Uterus (tissue), 4 donors: ENCODE measurements at places on chromosomes 3 and 15. TPM values are rescaled to one million over a fixed set of nuclear protein-coding genes. Genes with fewer than 3 reads are reported as not detected.

The WDR93 gene
- not detected for total RNA-seq

The SLC38A3 gene
- not detected for total RNA-seq

The SERPINI2 gene
- not detected for total RNA-seq

The ASB14 gene
- not detected for total RNA-seq

The SAMMSON gene
- total RNA-seq: not detected

The STRA6 gene
- not detected for total RNA-seq

The TEX264 gene
- 62.1 TPM for total RNA-seq

The CLRN1 gene
- total RNA-seq: not detected

The SLC6A20 gene
- total RNA-seq: not detected

The CTXN2 gene
- total RNA-seq: not detected

The RLBP1 gene
- total RNA-seq: not detected

The ZKSCAN7 gene
- 2.4 TPM for total RNA-seq

The GABRB3 gene
- total RNA-seq: not detected

The ZIC1 gene
- total RNA-seq: not detected

The C3orf70 gene
- 18.2 TPM for total RNA-seq

The IL17RC gene
- 9.7 TPM for total RNA-seq

The CCR8 gene
- total RNA-seq: not detected

The IQCF5 gene
- total RNA-seq: not detected

The CCDC9B gene
- 7.3 TPM for total RNA-seq

The LYZL4 gene
- not detected for total RNA-seq

The CPNE4 gene
- total RNA-seq: not detected

The GRM7 gene
- total RNA-seq: 15.8 TPM

The IGF2BP2 gene
- total RNA-seq: 2.9 TPM

The MITF gene
- 65.3 TPM for total RNA-seq

The SEMA3B gene
- total RNA-seq: 113 TPM

The ZNF660 gene
- total RNA-seq: 13.4 TPM

The SCG5 gene
- total RNA-seq: not detected

The CPLX3 gene
- total RNA-seq: not detected

The AADAC gene
- total RNA-seq: 0.35 TPM

The SAMD7 gene
- total RNA-seq: not detected

The DOCK3 gene
- 0.29 TPM for total RNA-seq

The PLA2G4E gene
- total RNA-seq: not detected

The HRG gene
- total RNA-seq: not detected

The ANKRD34C gene
- not detected for total RNA-seq

The CCDC54 gene
- not detected for total RNA-seq

The TSPAN3 gene
- 62.0 TPM for total RNA-seq

The C3orf22 gene
- not detected for total RNA-seq

The CMTM6 gene
- 118 TPM for total RNA-seq

The PRRT3 gene
- 3.2 TPM for total RNA-seq

The BCL6 gene
- total RNA-seq: 30.5 TPM

The CFAP44 gene
- 16.4 TPM for total RNA-seq

The STARD9 gene
- 22.8 TPM for total RNA-seq
